Natural killer cell (primary cell): ENCODE measurements at places on chromosomes 3 and 15.

DNA sequence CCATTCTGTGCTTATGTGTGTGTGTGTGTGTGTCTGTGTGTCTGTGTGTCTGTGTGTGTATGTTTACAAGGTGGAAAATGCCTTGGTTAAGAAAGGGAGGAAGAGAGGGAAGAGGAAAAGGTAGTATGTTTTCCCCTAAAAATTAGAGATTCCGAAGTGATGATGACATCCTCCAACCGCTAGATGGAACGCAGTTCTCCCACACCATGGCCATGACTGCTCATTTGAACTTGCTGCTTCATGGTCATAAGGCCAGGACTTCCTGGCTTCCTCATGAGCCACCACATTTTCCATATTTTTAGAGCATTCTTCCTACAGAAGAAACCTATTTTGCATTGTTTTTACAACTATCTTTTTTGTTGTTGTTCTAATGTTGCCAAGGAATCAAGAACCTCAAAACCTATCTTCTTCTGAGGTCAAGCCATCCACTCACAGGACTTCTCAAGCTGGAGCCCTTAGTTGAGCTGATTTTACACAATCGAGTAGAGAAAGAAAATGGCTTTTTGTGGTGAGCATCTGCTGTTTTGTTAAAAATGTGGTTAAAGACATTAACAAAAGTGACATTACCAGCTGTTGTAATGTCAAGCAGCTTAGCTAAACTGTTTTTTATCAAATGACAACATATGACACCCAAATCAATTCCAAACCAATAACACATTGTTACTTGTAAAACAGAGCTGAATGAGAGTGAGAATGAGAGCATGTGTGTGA is 1091.0 kb downstream of the FHIT start:
- no peak overlapping the region for H3K27ac ChIP-seq
- DNase-seq, result no peak
- peaks cover 4% of the 10 kb centered on the region for H3K4me1 ChIP-seq

- no peaks in the 10 kb centered on the region for H3K27me3 ChIP-seq
- no peak overlapping the region for H3K4me3 ChIP-seq
- H3K4me1 ChIP-seq, result no peaks in the 10 kb centered on the region
- no peak for DNase-seq
Measured at GRCh38 chr3:19757773-19758172, 176.2 kb downstream of the EFHB start.

DNA sequence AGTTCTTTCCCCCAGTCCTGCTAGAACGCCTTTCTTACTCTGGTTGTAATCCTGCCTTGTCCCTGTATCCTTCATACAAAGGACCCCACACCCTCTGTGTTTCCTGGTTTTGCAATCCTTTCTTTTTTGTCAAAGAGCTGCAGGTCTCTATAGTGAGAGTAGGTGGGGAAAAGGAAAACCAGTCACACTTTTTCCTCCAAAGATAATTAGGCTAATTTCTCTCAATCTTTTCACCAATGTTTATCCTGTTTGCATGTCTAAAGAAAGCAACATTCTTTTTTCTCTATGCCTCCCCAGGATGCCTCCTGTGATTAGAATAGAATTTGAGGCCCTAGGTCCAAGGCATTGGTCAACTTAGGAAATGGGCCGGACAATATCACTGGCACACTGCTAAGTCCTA is 25.4 kb downstream of the SEMA6D start:
- H3K27me3 ChIP-seq, result no peaks in the 10 kb centered on the region
- no peak for DNase-seq
- no peak overlapping the region for H3K27ac ChIP-seq
- no peak overlapping the region for H3K4me3 ChIP-seq
- no peaks in the 10 kb centered on the region for H3K4me1 ChIP-seq

- H3K4me3 ChIP-seq, result no peak overlapping the region
- H3K27ac ChIP-seq, result no peak overlapping the region
- no peaks in the 10 kb centered on the region for H3K27me3 ChIP-seq
- DNase-seq, result no peak
Measured at GRCh38 chr15:101530224-101530958, 40.9 kb upstream of the PCSK6 start.

DNA sequence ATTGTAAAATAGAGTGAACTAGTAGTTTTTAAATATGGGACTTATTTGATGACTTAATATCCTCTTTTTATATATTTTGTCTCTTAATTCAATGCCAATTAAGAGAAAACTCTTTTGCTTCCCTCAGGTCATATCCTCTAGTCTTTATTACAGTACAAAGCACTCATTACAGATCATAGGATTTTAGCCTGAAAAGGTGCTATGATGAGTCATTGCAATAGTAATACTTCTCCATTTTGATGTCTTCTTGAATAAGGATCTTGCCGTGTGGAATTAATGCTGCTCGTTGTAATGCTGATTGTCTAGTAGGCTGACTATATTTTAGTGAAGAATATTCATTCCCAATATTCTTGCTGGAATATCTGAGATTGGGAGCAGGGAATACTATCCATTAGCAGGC is 612.2 kb upstream of the GOLIM4 start:
- H3K27me3 ChIP-seq, result no peaks in the 10 kb centered on the region
- H3K36me3 ChIP-seq, result no peaks in the 10 kb centered on the region
- H3K27ac ChIP-seq, result no peak overlapping the region
- H3K4me1 ChIP-seq, result no peaks in the 10 kb centered on the region

GRCh38 chr3:134682196-134682880 is 31.5 kb upstream of the KY start:
- H3K27ac ChIP-seq, result no peak overlapping the region

DNA sequence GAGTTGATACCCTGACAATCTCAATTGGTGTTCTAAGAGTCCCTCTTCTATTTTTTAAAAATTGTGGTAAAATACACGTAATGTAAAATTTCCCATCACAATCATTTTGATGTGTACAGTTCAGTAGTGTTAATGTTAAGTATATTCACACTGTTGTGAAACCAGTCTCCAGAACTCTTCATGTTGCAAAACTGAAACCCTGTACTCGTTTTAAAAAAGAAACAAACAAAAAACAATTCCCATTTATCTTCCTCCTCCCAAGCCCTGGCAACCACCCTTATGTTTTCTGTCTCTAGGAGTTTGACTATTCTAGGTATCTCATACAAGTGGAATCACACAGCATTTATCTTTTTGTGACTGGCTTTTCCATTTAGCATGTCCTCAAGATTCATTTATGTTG is 28.7 kb upstream of the ALPK3 start:
- peaks cover 43% of the 10 kb centered on the region for H3K36me3 ChIP-seq
- peaks cover 27% of the 10 kb centered on the region for H3K4me1 ChIP-seq
- no peak overlapping the region for H3K27ac ChIP-seq
- DNase-seq, result no peak

DNA sequence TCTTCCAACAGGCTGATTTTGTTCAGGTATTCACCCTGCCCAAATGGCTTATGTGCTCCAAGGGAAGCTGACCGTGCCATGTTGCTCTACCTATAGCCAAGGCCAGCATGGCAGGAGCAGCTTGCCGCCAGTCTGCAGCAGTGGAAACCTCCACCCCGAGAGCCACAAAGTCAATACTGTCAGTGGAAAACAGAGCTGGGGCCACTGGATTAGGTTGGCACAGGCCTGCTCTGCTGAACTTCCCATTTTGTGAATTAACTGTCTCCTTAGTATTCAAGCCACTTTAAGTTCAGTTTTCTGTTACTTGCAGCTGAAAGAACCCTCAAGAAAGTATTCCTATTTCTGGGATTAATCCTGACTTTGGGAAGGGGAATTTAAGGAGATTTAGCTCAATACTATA is 63.8 kb upstream of the XCR1 start:
- H3K36me3 ChIP-seq, result no peaks in the 10 kb centered on the region
- no peak overlapping the region for H3K27ac ChIP-seq
- H3K4me3 ChIP-seq, result no peak overlapping the region
- DNase-seq, result no peak
- H3K27me3 ChIP-seq, result no peaks in the 10 kb centered on the region

GRCh38 chr3:87792534-87793336 is 266.1 kb downstream of the CGGBP1 start:
- peak within 1 kb of the TSS; percentile 47 for H3K4me3 ChIP-seq
- H3K36me3 ChIP-seq, result no peaks in the 10 kb centered on the region
- peaks cover 12% of the 10 kb centered on the region for H3K27me3 ChIP-seq
- H3K4me1 ChIP-seq, result peaks cover 9% of the 10 kb centered on the region
- no peak for DNase-seq

DNA sequence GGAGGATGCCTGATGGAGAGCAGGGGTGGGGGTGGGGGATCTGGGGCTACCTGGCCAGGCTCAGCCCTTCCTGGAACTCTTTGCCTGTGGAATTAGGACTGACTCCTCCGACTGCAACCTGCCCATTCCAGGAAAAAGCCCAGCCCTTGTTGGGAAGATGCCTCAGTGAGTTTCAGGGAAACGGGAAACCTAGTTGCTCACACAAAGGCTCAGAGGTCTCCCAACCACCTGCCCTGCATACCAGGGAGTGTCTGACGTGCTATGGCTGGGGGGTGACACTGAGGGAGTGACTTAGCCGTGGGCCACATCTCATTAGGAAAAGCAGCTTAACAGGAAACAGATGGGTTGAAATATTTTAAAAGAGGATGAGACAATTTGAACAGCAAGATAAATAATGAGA is 27.9 kb downstream of the CYP8B1 start:
- DNase-seq, result no peak
- no peaks in the 10 kb centered on the region for H3K36me3 ChIP-seq
- no peaks in the 10 kb centered on the region for H3K27me3 ChIP-seq
- peak overlapping the region; percentile 10 for H3K4me3 ChIP-seq

- H3K4me1 ChIP-seq, result peaks cover 16% of the 10 kb centered on the region
- H3K4me3 ChIP-seq, result no peak overlapping the region
- peak overlapping the region; percentile 30 for H3K27ac ChIP-seq
- no peaks in the 10 kb centered on the region for H3K36me3 ChIP-seq
- no peak for DNase-seq
- no peaks in the 10 kb centered on the region for H3K27me3 ChIP-seq
Measured at GRCh38 chr15:86611417-86612040, 531.9 kb downstream of the AGBL1 start.

- no peaks in the 10 kb centered on the region for H3K36me3 ChIP-seq
- DNase-seq, result no peak
- no peak overlapping the region for H3K27ac ChIP-seq
- H3K4me1 ChIP-seq, result no peaks in the 10 kb centered on the region
- H3K27me3 ChIP-seq, result no peaks in the 10 kb centered on the region
Measured at GRCh38 chr3:78048698-78049097, 1008.8 kb downstream of the ROBO2 start.

DNA sequence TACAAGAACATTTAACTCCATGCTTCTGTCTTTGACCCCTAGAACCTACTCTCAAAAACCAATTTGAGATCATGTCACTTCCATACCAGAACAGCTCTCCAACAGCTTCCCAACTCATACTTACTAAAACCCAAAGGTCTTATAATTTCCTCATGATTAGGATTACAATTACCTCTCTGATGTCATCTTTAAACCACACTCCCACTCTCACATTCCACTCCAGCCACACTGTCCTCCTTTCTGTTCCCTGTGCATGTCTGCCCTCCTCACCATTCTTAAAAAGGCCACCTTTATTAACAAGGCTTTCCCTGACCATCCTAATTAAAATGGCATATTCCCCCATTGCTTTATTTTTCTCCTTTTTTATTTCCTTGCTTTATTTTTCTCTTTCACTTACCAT is 18.9 kb downstream of the PHC3 start:
- no peak overlapping the region for H3K27ac ChIP-seq
- H3K27me3 ChIP-seq, result no peaks in the 10 kb centered on the region
- peaks cover 14% of the 10 kb centered on the region for H3K4me1 ChIP-seq
- H3K36me3 ChIP-seq, result peaks cover 35% of the 10 kb centered on the region

- H3K27me3 ChIP-seq, result no peaks in the 10 kb centered on the region
- no peaks in the 10 kb centered on the region for H3K4me1 ChIP-seq
- no peak overlapping the region for H3K27ac ChIP-seq
Measured at GRCh38 chr15:26739791-26740190, 33.1 kb downstream of the GABRB3 start.

GRCh38 chr3:178482981-178483380 is 53.3 kb upstream of the KCNMB2 start:
- H3K27me3 ChIP-seq, result no peaks in the 10 kb centered on the region
- H3K36me3 ChIP-seq, result no peaks in the 10 kb centered on the region

DNA sequence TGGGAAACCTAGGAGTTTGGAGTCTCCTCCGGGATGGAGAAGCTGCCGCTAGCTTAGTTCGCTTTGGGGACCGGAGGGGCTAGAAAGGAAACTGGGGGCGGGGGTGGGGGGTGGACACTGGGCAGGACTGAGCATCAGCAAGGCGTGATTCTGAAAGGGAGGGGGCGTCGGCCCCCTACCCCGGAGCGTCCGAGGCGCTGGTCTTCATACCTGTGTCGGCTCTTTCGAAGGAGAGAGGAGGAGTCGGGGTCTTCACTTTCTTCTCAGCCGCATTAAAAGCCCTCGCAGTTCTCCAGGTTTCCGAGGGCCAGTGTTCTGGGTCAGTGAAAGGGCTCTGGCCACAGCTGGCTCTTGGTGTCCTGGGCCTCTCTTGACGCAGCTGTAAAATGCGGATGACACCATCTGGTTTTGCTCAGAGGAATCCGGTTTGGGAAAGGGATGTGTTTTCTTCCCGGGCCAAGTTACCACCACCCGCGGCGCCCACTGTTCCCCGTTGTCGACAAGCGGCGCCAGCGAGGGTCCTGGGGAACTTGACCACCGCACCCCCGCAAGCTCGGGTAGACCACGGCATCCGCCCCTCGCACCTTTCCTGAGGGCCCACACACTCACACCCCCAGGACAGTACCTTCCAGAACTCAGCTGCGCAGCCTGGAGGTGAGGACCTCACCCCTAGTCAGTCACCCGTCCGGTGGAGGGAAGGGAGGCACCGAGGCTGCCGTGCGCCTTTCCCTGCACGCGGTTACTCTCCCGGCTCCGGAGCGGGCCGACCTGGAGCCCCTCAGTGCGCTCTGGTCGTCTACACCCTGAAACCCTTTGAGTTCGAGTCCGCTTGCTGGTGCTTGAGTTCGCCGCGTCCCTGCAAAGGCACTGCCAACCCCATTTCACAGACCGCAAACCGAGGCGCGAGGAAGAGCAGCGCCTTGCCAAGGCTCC is 660 bp downstream of the CCK start:
- no peak for DNase-seq
- no peak overlapping the region for H3K4me3 ChIP-seq
- H3K4me1 ChIP-seq, result no peaks in the 10 kb centered on the region

GRCh38 chr3:61443886-61444285 is 117.5 kb upstream of the PTPRG start:
- DNase-seq, result no peak
- H3K27ac ChIP-seq, result no peak overlapping the region
- no peaks in the 10 kb centered on the region for H3K4me1 ChIP-seq

GRCh38 chr3:23440416-23441294 is 237.5 kb downstream of the UBE2E2 start:
- H3K4me3 ChIP-seq, result no peak overlapping the region
- H3K27ac ChIP-seq, result no peak overlapping the region
- peaks cover 10% of the 10 kb centered on the region for H3K4me1 ChIP-seq
- no peaks in the 10 kb centered on the region for H3K27me3 ChIP-seq
- DNase-seq, result no peak
- no peaks in the 10 kb centered on the region for H3K36me3 ChIP-seq

- DNase-seq, result no peak
- no peaks in the 10 kb centered on the region for H3K36me3 ChIP-seq
- H3K4me1 ChIP-seq, result no peaks in the 10 kb centered on the region
- H3K27me3 ChIP-seq, result no peaks in the 10 kb centered on the region
- H3K4me3 ChIP-seq, result no peak overlapping the region
Measured at GRCh38 chr15:79451361-79451999, 19.3 kb downstream of the MINAR1 start.
